ENCODE measurements at places on chromosomes 2 and 18.

- no peak for DNase-seq
These were observed 4.2 kb upstream of the SERPINB4 start for GRCh38 chr18:63648241-63648640.

- no peak for DNase-seq
These were observed 108.1 kb upstream of the POU3F3 start for GRCh38 chr2:104745846-104746245.

- DNase-seq: peak; percentile 15
These were observed 172.0 kb downstream of the SLC4A10 start for GRCh38 chr2:161796192-161796591.

DNA sequence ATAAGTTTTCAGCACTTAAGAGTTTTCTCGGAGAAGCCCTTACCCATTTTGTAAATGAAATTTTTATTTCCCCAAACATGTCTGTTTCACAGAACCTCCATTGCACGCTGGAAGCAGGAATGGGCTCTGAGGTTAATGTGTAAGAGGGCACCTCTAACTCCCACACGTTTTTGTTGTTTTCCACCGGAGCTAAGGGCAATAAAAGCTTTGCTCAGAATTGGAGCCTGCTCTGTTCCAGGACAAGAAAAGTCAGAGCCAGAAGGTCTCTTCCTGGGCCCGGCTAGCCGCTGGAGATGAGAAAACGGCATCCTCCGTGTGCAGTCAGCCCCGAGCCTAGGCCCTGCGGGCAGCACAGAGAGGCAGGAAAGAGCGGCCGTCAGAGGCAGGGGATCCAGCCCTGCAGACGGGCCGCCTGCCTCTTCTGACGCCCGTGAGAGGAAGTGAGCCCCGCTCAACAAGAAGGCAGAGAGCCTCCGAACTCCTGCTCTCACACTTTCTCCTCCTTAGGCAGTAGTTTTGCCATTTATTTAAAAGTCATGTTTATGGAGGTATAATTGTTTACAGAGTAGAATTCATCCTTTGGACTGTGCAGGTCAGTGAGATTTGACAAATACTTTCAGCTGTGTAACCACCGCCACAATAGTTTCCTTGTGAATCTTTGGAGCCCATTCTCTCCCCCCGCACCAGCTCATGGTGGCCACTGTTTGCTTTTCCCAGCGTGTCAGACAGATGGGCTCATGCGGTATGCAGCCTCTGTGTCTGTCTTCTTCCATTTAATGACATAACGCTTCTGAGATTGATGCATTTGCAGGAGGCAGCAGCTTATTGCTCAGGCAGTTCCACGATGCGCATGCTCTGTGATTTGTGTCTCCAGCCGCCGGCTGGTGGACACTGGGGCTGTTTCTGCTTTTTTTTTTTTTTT lies 117.3 kb downstream of the GALR1 start:
- no peak for DNase-seq

DNA sequence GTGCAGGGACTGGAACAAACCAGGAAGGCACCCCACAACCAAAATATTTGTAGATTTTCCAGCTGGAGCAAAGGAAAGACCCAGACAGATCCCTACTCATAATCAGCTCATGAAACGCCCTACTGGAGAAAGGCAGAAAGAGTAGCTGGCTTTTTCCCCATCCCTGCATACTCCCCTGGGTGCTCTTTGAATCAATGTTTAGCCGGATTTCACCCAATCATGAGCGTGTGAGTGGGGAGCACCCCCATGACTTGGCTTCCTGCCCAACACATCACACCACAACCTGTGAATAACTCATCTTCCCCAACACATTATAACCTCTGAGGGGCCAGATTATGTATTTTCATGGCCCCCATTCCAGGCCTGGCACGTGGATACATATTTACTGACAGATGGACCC lies 35.1 kb upstream of the SLC14A1 start:
- DNase-seq: no peak

DNA sequence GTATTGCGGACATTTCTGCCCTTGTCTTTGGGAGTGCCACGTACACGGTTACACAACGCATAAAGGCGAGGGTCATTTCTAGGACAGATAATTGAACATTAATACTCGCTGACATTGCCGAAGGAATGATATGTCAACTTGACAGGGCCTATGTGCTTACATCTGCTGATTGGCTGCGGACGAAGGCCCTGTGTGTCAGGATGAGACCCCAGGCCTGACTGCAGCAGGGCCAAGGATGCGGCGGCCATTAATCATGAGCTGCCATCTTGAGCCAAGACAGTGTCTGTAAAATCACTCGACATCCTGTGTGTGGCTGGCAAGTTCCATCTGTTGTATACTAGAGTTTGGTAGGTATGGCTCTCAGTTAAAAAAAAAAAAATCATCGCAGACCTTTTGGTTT lies 96.6 kb downstream of the MEIS1 start:
- DNase-seq: no peak

GRCh38 chr2:202848813-202849212 lies 22.8 kb downstream of the ICA1L start:
- DNase-seq: no peak

All from fibroblast of gingiva (primary cell).